Activated T-helper 17 cell treated with anti-CD3 and anti-CD28 coated beads, Interleukin-2, amount 50 U/mL, for 72 hours (primary cell): ENCODE measurements at places on chromosomes 3 and 15.
A peak's percentile ranks its signal among the peaks of the same experiment; 100 is the strongest.

DNA sequence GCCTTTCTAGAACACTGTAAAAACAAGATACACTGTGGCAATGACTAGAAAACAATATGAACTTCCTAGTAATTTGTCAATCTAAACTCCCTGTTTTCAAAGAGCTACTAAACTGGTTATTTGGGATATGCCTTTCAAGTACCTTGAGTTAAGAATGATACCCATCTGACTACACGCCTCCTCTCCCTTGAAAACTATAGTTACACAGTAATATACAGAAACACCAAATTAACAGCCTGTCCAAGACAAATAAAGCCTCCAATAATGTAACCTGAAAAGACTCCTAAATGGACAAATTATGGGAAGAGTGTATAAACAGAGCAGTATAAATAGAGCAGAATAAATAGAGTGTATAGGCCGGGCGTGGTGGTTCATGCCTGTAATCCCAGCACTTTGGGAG is 70.1 kb downstream of the SMARCC1 start:
- no peak for ATAC-seq

GRCh38 chr15:70025413-70026296 is 72.1 kb downstream of the TLE3 start:
- ATAC-seq: no peak

DNA sequence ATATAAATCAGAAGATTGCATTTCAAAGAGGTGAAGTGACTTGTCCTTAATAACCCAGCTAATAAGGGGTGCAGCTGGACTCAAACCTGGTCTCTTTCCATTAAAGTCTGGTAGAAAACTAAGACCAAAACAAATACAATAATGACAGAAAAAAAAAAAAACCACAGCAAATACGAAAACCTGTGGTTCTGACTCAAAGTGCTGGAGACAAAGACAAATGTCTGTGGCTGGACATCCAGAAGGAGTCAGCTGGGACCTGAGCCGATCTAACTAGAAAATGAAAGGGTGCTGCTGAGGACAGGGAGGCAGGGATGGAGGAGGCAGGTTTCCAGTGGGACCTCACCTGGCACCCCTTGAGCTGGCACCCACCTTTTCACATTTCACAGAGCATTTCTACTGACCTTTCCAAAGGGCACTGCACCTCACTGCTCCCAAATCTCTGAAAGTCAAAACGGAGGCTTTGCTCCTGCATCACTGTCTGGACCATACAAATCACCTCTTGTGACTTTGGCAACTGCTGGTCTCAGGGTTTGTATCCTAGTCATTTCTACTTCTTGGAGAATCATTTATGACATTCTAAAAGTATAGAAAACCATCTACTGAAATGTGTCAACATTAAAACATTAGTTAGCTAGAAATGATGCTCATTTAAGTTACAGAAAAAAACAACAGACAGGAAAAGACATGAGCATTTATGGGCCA is 61.7 kb downstream of the CCNL1 start:
- ATAC-seq: peak; percentile 43

DNA sequence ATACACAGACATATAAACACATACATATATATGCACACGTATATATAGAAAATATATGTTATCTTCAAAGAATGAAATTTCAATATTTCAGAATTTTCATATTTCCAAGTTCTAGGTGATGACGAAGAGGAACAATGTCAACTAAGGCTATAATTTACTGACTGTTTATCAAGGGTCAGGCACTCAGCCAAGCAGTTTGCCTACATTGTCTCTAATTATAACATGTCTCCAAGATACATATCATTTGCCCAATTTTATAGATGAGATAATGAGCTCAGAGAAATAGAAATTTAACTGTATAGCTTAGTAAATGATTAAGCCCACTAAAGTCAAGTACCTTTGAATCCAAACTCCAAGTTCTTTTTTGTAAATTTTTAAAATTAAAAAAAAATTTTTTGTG is 99.9 kb upstream of the PLSCR4 start:
- no peak for ATAC-seq

DNA sequence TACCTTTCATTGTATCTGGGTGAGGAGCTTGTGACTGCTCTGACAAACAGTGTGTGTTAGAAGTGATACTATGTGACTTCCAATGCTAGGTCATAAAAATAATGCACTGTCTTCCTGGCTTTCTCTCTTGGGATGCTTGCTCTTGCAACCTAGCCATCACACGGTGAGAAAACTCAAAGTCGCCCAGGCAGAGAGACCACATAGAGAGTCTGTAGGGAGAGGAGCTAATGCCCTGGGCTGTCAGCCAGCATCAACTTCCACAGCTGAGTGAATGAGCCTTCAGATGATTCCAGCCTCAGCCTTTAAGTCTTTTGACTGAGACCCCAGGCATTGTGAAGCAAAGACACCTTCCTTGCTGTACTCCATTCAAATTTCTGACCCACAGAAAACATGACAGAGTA is 220.6 kb upstream of the SGO1 start:
- no peak for ATAC-seq

DNA sequence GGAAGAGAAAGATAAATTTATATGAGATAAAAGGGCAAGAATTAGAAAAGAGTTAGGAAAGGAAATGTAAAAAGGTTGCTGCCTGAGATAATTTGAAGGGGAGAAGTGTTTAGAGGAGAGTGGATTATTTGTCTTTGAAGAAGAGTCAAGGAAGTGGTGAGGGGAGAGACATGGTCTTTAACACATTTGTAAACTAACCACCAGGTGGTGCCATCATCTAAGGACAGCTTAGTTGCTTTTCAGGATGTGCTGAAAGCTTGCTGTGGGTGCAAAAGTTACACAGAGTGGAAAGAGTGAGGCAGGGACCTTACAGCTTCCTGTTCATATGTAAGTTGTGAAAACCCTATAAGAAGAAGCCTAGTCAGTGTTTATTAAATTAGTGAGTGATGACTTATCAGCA is 114.1 kb upstream of the DNAJC19 start:
- ATAC-seq: peak; percentile 43

GRCh38 chr15:76345583-76345879 is 9.0 kb downstream of the ISL2 start:
- no peak for ATAC-seq
